ENCODE measurements at places on chromosomes 6 and 20. TPM values are rescaled to one million over a fixed set of nuclear protein-coding genes. Genes with fewer than 3 reads are reported as not detected.

DNA sequence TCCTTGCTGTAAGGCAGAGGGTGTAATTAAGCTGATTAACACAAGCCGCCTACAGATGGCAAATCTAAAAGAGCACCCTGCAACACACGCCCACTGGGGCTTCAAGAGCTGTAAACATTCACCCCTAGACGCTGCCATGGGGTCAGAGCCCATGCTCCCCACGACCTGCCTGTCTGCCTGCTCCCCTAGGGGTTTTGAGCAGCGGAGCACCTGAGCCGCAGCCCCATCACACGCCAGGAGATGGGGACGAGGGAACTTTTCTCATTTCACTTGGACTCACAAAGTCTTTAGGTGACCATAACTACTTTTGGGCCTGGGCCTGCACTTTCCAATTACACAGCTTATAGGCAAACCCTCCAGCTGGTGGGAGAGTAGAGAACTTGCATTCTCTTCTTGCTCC is 99.0 kb upstream of the SOX4 start:
- no peaks in the 10 kb centered on the region for H3K4me1 ChIP-seq
- no peaks in the 10 kb centered on the region for H3K36me3 ChIP-seq
- H3K4me3 ChIP-seq, result no peak overlapping the region
- DNase-seq, result no peak
- H3K27ac ChIP-seq, result no peak overlapping the region

DNA sequence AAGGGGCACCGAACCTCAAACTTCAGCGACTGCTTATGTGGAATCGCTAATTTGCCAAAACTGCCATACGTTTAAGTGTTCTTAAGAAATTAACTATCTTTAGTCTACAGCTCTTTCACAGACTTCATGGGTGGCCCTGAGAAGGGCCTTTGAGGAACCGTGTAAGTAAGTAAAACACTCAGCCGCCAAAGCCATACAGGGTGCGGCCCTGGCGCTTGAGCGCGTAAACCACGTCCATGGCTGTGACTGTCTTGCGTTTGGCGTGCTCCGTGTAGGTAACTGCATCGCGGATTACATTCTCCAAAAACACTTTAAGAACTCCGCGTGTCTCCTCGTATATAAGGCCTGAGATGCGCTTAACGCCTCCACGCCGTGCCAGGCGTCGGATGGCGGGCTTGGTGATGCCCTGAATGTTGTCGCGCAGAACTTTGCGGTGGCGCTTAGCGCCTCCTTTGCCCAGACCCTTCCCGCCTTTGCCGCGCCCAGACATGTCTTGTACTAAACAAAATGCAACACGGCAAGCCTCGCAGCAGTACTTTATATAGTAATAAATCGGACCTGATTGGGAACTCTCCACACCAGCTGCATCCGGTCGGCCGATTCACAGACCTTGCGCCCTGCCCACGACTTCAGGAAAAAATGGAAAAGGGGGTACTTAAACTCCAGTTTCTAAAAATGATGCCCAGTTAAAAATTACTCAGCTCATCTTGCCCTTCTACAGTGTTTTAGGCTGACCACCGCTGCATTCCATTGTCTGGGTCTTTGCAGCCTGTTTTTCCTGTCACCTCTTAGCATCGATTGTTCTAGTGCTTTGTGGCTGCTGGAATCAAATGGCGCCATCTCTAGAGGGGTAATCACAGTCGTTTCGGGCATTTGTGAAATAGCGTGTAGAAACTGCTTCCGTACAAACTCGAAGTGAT is 38.9 kb downstream of the OR2B2 start:
- no peaks in the 10 kb centered on the region for H3K36me3 ChIP-seq
- no peaks in the 10 kb centered on the region for H3K4me1 ChIP-seq
- no peak for DNase-seq
- peak overlapping the region; percentile 49 for H3K4me3 ChIP-seq

- no peak overlapping the region for H3K4me3 ChIP-seq
- peak; percentile 55 for DNase-seq
- H3K4me1 ChIP-seq, result no peaks in the 10 kb centered on the region
- H3K27me3 ChIP-seq, result no peaks in the 10 kb centered on the region
These were observed 44.1 kb downstream of the BLTP3A start for GRCh38 chr6:34836008-34836407.

- H3K4me3 ChIP-seq, result no peak overlapping the region
- DNase-seq, result no peak
- no peaks in the 10 kb centered on the region for H3K36me3 ChIP-seq
- no peaks in the 10 kb centered on the region for H3K27me3 ChIP-seq
These were observed 897.4 kb upstream of the CITED2 start for GRCh38 chr6:140271759-140272377.

DNA sequence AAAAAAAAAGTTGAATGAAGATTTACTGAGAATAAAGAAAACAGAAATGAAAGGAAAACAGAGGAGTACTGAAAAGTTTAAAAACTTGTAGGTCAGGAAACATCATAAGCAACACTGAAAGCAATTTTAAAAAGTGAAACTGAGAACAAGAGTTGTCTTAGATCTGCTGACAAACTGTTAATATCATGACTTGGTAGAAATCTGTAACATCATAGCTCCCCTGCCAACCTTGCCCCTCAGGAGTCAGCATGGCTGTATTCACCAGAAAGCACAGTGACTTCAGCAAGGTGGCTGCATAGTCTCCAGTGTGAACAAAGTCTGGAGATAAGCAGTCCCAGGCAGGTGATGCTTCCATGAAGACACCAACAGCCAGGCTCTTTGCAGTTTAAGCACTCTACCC is 5.3 kb downstream of the NAA20 start:
- no peaks in the 10 kb centered on the region for H3K27me3 ChIP-seq
- peaks cover 44% of the 10 kb centered on the region for H3K4me1 ChIP-seq
- H3K4me3 ChIP-seq, result no peak overlapping the region
- H3K27ac ChIP-seq, result no peak overlapping the region
- H3K36me3 ChIP-seq, result peaks cover 15% of the 10 kb centered on the region
- DNase-seq, result no peak

DNA sequence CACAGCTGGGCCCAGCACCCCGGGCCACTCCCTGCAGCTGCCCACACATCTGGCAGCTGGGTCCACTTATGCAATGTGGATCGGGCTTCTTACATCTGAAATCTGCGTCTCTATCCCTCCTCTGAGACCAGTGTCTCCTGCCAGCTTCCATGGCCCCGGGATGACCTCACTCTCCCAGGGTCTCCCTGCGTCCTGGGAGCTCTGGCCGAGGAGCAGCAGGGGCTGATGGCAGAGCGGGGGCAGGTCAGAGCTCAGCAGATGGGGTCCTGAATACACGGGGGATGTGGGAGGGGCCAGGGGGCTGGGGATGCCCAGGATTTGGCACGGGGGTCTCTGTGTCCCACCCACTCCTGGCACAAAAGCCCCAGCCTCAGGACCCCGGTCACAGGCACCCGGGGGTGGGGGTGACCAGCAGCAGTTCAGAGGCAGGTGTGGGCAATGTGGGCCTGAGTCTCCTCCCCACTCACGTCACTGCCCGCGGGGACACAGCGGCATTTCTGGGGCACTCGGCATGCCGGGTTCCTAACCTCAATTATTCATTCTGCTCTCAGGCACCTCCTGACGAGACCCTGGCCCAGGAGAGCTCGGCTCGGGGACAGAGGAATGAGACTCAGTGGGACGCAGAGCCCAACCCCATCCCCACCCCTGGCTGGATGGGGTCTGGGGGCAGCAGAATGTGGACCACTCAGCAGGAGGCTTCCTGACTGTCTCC is 16.4 kb downstream of the CHRNA4 start:
- no peak overlapping the region for H3K27ac ChIP-seq
- no peak overlapping the region for H3K4me3 ChIP-seq
- peaks cover 76% of the 10 kb centered on the region for H3K27me3 ChIP-seq
- H3K36me3 ChIP-seq, result no peaks in the 10 kb centered on the region

DNA sequence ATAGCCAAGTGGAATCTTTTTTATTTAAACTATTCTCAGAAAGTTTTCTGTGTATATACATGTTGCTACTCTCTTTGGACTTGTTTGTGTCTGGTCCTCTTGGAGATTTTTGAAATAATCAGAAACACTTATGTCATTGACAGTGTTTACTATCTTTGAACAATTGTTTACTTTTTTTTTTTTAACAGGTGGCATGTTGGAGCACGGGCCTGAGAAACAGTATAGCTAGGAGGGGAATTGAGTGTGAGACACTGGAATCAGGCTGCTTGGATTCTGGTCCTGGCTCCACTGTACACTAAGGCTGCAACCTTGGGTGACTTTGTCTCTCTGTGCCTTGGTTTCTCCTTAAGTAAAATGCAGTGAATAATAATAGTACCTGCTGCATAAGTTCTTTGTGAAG is 279.6 kb downstream of the PRL start:
- no peak overlapping the region for H3K4me3 ChIP-seq
- peak overlapping the region; percentile 13 for H3K27ac ChIP-seq
- no peaks in the 10 kb centered on the region for H3K36me3 ChIP-seq
- DNase-seq, result no peak

DNA sequence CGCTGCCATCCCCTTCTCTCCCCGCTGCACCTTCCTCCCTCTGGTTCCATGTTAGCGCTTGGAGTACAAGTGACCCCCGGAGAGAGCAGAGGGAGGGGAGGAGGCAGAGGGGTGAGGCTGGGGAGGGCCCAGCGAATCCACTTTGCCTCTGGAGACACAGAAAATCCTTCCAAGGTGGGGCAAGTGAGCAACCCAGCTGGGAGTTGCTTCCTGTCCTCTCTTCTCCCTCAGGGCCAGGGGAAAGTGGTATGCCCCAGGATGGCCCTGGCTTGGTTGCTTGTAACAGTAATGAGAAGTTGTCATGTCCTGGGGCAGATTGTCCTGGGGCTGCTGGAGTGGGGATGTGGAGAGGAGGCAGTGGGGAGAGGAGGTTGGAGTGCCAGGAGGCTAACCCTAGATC is 691 bp upstream of the ANGPT4 start:
- peaks cover 54% of the 10 kb centered on the region for H3K27me3 ChIP-seq
- no peaks in the 10 kb centered on the region for H3K36me3 ChIP-seq
- H3K4me3 ChIP-seq, result no peak overlapping the region
- DNase-seq, result no peak
- no peaks in the 10 kb centered on the region for H3K4me1 ChIP-seq

- no peak overlapping the region for H3K4me3 ChIP-seq
- H3K4me1 ChIP-seq, result peaks cover 20% of the 10 kb centered on the region
- DNase-seq, result no peak
These were observed 12.2 kb upstream of the NCOA3 start for GRCh38 chr20:47489448-47489872.

Gene MTG2
- total RNA-seq, result 26.2 TPM

Gene RNF182
- total RNA-seq, result not detected

Gene SUMO4
- total RNA-seq, result 0.58 TPM

Gene CALHM6
- 3.0 TPM for total RNA-seq

Gene NRSN1
- 0.11 TPM for total RNA-seq

Gene PTPRT
- not detected for total RNA-seq

Gene NHLRC1
- 1.0 TPM for total RNA-seq

Gene FKBP1C
- total RNA-seq, result 0.32 TPM

Data from esophagus muscularis mucosa (tissue), 4 donors.